ENCODE measurements at places on chromosomes 3 and 15.

GRCh38 chr3:58260261-58260731, 22.7 kb downstream of the ABHD6 start:
- DNase-seq, result no peak

- DNase-seq, result no peak
These were observed 144.5 kb downstream of the ATP10A start for GRCh38 chr15:25718597-25718996.

GRCh38 chr3:64063207-64063982, 40.1 kb upstream of the PSMD6 start:
- DNase-seq, result no peak

DNA sequence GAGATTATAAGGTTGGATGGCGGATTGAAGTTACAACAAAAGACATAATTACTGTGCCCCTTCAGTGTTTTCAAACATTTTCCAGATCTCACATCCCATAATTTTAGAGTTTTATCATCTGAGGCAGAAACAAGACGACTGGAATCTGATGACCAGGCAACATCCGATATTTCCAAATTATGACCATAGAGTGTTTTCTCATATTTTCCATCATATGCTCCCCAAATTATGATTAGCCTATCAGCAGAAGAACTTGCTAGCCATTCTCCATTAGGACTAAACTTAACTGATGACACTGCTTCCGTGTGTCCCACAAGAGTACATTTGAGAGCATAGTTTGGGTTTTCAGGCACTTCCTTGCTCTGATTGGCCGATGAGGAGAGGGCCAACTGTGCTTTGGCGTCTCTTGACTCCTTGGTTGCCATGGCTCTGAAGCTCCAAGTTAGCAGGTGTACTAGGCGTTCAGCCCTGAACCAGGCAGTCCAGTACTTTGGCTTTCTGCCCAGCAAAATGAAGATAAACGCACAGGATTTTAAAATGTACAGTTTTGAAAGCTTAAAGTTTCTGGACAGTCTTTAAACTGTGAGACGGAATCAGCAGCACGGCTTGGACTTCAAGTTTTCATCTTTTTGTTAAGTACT, 638 bp downstream of the WDR5B start:
- no peak for DNase-seq

DNA sequence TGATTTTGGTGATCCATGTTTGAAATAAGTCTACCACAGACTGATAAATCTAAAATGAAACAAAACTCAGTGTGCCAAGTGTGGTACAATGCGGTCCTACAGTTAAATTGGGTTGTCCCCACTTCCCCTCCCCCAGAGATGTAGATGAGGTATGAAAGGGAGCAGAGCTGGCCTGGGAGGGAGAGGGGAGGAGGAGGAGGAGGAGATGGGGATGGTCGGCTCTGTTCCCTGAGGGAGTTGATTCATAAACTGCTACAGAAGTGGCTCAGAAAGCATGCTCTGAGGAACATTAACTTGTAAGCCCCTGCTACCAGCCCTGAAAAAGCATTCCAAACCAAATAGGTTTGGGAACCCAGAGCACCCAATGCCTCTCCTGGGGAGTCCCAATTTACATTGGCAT, 28.0 kb upstream of the CHRNB4 start:
- DNase-seq, result no peak

DNA sequence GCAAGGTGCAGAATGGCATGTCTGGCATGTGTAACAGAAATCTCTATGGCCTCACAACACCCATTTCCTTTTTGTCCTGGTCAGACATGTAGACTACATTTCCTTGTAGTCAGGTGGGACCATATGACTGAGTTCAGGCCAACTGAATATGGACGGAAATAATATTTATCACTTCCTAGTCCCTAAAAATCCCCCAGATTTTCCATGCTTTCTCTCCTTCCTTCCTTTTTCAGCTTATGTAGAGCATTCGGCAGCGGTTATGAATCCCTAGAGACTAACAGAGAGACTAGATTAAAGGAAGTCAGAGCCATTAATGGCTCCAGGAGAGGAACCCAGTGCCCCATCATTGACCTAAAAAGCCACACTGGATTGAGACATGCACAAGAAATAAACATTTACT, 35.8 kb downstream of the SLC9A9 start:
- DNase-seq, result no peak

- no peak for DNase-seq
These were observed 567 bp downstream of the TICRR start for GRCh38 chr15:89575656-89576416.

All from hypothalamus (tissue), 51 donors.